Aortic smooth muscle cell (primary cell): ENCODE measurements at places on chromosomes 2 and 18. TPM values are rescaled to one million over a fixed set of nuclear protein-coding genes. Genes with fewer than 3 reads are reported as not detected.

The SERPINB2 gene
- 2.4 and 19.8 TPM in 2 replicates for total RNA-seq

The SLC30A3 gene
- total RNA-seq = 0.19 TPM in 1 of 2 replicates, not detected in the other

The OXER1 gene
- not detected in 2 replicates for total RNA-seq

The LOXL3 gene
- 66.2 and 155 TPM in 2 replicates for total RNA-seq

The CCDC195 gene
- total RNA-seq = not detected in 2 replicates

The BMP10 gene
- total RNA-seq = not detected in 2 replicates

The CCDC74B gene
- total RNA-seq = 6.8 and 7.1 TPM in 2 replicates

The G6PC2 gene
- not detected in 2 replicates for total RNA-seq

The RAX gene
- total RNA-seq = not detected in 2 replicates

The NT5C1B gene
- not detected in 2 replicates for total RNA-seq

The KRCC1 gene
- total RNA-seq = 21.5 and 25.6 TPM in 2 replicates
